Natural killer cell (primary cell): ENCODE measurements at places on chromosomes 13 and 19.

GRCh38 chr13:113209759-113210421 is 477 bp downstream of the CUL4A start:
- peak; percentile 54 for DNase-seq

DNA sequence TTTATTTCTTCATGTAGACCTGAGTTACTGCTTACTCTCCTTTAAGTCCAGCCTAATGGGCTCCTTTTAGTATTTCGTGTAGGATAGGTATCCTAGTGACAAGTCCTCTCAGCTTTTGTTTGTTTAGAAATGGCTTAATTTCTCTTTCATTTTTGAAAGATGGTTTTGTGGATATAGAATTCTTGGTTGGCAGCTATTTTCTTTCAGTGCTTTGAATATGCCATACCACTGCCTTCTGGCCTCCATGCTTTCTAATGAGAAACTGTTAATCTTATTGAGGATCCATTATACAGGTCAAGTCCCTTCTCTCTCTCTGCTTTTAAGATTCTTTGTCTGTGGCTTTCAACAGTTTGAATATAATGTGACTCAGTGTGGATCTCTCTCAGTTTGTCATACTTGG is 46.8 kb upstream of the SACS start:
- no peak for DNase-seq

DNA sequence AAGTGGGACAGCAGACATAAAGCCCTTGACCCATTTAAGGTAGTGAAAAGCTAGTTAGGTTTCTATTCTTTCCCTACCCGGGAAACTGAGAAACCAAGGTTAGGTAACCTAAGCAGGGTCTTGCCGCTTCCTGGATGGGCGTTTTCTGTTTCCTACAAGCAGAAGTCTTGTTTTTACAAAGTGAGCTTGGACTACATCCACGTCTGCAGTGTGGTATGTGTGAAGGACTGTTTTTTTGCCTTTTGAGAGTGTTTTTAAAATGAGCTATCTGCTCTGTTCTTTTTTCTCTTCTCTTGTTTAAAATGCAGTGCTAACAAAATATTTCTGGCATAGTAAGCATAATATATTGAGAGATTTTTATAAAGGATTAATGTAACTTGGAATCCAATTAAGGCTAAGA is 49.4 kb downstream of the GPR12 start:
- DNase-seq: no peak

DNA sequence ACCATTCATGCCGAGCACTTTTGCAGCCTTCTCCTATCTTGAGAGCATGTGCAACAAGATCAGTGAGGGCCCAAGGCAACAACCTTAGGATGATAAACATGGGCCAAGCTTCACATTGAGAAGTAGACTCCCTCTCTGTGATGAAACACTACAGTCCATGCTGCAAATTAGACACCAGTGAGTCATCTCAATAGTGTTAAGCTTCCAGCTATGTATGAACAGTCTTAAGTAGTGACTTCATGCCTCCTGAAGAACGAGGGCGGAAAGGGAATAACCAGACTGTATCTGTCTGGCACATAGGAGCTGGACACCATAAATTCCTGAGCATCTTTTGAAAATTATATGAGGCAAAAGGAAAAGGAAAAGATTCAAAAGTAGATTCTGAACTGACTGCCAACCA is 309.9 kb upstream of the SLITRK1 start:
- DNase-seq: no peak

DNA sequence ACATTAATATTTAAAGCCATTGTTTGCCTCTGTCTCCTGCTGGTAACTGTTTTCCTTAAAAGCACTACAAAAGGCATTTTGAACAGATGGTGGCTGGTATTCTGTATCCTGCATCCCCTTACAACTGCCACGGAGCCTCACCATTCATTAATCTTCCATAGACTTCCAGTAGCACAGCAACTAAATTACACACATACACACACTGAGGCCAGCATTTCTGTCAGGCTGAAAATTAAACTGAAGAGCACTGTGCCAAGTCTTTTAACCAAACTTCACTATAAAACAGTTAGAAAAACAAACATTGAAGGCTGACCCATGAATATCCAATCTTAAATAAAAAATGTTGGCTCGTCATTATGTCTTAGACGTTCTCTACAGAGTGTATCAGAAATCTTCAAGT is 697.8 kb downstream of the DACH1 start:
- DNase-seq: no peak

GRCh38 chr19:32637480-32637879 is 37.5 kb downstream of the ANKRD27 start:
- no peak for DNase-seq

GRCh38 chr13:54750521-54750920 is 1721.9 kb downstream of the OLFM4 start:
- no peak for DNase-seq
